ENCODE measurements at places on chromosomes 1 and 21. TPM values are rescaled to one million over a fixed set of nuclear protein-coding genes. Genes with fewer than 3 reads are reported as not detected.

GRCh38 chr1:208476846-208477170 lies 232.6 kb upstream of the PLXNA2 start:
- no peak for DNase-seq

GRCh38 chr21:29470397-29470796 lies 171.7 kb downstream of the BACH1 start:
- DNase-seq: no peak

DNA sequence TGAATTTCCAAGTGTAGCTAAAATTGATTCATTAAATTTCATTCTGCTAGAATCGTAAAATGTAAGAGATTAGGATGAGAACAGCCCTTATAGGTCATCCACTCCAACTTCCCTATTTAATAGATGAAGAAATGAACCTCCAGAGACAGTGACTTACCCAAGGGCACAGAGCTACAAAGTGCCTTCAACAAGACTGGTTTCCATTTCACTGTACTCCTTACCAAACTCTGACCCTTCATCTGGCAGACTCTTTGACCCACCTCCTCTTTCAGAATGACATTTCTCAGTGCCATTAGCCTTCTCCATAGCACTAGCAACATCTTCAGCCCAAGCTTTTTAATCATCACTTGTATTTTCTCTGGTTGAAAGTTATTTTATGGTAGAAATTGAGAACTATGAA lies 161.3 kb downstream of the NEK7 start:
- no peak for DNase-seq

LGR6 gene
- total RNA-seq: not detected

CHI3L1 gene
- total RNA-seq: not detected

All from lung microvascular endothelial cell (primary cell).